ENCODE measurements at places on chromosomes 5 and 9.
A peak's percentile ranks its signal among the peaks of the same experiment; 100 is the strongest.

- peaks cover 12% of the 10 kb centered on the region for H3K36me3 ChIP-seq
- H3K27me3 ChIP-seq, result no peaks in the 10 kb centered on the region
- no peak overlapping the region for H3K4me3 ChIP-seq
- no peak overlapping the region for H3K27ac ChIP-seq
- DNase-seq, result no peak
Measured at GRCh38 chr9:7145361-7146069, 387.7 kb downstream of the KDM4C start.

GRCh38 chr5:177402271-177403043, 2.0 kb upstream of the PFN3 start:
- H3K27ac ChIP-seq, result peak overlapping the region; percentile 4
- peaks cover 16% of the 10 kb centered on the region for H3K4me1 ChIP-seq

DNA sequence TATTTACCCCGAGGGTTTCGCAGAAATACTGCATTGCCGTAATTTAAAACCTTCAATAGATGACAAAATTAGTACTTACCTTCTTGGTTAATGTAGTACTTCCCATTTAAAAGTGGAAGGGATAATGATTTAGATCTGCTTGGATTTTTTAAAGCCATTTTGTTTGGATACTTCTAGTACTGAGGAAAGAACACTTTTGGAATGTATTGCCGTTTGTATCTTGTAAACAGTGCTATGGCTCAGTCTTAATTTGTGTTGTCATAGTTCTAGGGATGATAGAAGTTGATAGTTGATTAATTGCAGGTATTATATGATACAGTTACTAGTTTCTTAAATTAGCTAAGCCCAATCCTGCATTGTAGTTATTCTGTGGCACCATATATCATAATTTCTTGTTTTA, 33.1 kb downstream of the TNPO1 start:
- H3K36me3 ChIP-seq, result peaks cover 38% of the 10 kb centered on the region
- H3K4me3 ChIP-seq, result peak overlapping the region; percentile 95
- H3K4me1 ChIP-seq, result peaks cover 31% of the 10 kb centered on the region
- H3K27me3 ChIP-seq, result peaks cover 9% of the 10 kb centered on the region

DNA sequence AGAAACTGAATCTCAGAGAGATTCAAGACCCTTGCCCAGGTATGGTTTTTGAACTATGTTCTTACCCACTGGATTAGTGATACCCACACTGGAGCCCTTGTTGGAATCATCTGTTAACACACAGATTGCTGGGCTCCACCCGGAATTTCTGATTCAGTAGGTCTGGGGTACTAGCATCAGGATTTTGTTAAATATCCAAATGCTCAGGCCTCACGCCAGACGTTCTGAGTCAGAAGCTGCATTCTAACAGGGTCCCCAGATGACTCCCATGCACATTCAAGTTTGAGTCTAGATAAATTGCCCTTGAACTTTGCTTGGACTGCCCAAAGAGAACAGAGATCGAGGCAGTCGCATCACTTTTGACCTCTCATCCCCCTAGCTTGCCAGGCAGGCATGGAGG, 182.0 kb upstream of the WWC1 start:
- H3K4me1 ChIP-seq, result no peaks in the 10 kb centered on the region
- H3K36me3 ChIP-seq, result no peaks in the 10 kb centered on the region
- H3K27me3 ChIP-seq, result no peaks in the 10 kb centered on the region
- DNase-seq, result no peak

DNA sequence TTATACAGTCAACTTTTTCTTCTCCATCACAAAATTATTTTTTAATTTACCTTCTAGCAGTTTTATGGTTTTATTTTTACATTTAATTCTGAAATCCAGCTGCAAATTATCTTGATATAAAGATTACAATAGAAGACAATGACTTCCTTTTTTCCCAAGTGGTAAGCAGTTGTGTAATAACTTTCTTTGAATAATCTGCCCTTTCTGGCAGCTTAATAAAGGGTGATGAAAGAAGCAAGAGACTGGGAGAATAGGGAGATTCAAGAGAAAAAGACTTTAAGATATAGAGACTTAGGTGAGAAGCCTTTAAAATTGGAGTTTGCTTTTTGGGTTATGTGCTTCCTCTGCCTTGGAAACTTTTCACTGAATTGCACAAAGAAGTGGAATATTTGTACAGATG, 100.4 kb upstream of the FREM1 start:
- no peak overlapping the region for H3K27ac ChIP-seq
- peaks cover 6% of the 10 kb centered on the region for H3K4me1 ChIP-seq
- H3K27me3 ChIP-seq, result peaks cover 4% of the 10 kb centered on the region
- no peak overlapping the region for H3K4me3 ChIP-seq

- H3K27ac ChIP-seq, result no peak overlapping the region
- H3K36me3 ChIP-seq, result no peaks in the 10 kb centered on the region
- H3K4me3 ChIP-seq, result no peak overlapping the region
- peaks cover 12% of the 10 kb centered on the region for H3K27me3 ChIP-seq
- DNase-seq, result no peak
Measured at GRCh38 chr9:69380811-69381210, 55.8 kb downstream of the ENTREP1 start.

GRCh38 chr9:101586651-101587050, 8.1 kb downstream of the PPP3R2 start:
- H3K4me1 ChIP-seq, result peaks cover 11% of the 10 kb centered on the region
- DNase-seq, result peak; percentile 21
- no peaks in the 10 kb centered on the region for H3K36me3 ChIP-seq
- no peak overlapping the region for H3K27ac ChIP-seq
- H3K27me3 ChIP-seq, result peaks cover 2% of the 10 kb centered on the region
- H3K4me3 ChIP-seq, result no peak overlapping the region

DNA sequence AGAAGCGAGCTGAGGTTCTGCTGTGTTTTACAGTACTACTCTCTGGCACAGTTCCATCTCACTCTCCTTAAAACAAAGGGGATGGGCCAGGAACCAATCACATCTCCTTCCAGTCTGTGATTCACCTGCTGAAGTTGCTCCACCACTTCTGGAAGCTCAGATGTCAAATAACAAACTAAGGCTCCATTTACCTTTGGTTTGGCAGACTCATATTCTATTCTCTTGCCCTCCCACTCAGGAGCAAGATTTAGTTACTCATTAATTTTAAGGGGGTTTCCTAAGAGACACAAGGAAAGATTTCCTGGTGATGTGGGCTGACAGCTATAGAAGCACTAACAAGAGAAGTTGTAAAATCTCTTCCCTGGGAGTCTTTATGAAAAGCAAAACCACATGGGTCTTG, 37.8 kb upstream of the KIF2A start:
- no peak for DNase-seq
- H3K4me3 ChIP-seq, result no peak overlapping the region
- H3K36me3 ChIP-seq, result peaks cover 4% of the 10 kb centered on the region
- peak overlapping the region; percentile 7 for H3K27ac ChIP-seq
- H3K27me3 ChIP-seq, result no peaks in the 10 kb centered on the region

DNA sequence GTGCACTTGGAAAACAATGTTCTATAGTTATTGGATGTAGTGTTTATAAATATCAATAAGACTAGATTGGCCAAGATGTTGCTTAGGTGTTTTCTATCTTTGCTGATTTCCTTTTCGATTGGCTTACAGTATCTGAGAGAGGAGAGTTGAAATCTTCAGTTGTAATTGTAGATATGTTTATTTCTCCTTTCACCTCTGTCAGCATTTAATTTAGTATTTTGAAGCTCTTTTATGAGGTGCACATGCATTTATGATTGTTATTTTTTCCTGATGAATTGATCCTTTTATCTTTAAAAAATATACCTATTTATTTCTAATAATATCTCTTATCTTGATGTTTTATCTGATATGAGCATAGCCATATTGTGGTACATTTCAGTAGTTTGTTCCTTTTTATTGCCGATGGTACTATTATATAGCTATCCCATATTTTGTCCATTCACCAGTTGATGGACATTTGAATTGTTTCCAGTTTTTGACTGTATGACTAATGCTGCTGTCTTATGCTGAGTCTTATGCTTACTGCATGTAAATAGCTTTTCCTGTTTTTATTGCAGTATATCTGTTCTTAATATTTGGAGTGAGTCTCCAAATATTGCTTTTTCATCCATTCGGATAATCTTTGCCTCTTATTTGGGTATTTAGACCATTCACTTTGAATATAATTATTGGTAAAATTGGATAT, 34.7 kb downstream of the ERCC6L2 start:
- H3K27me3 ChIP-seq, result no peaks in the 10 kb centered on the region
- no peak overlapping the region for H3K27ac ChIP-seq
- peaks cover 26% of the 10 kb centered on the region for H3K36me3 ChIP-seq
- no peak overlapping the region for H3K4me3 ChIP-seq
- DNase-seq, result no peak
- H3K4me1 ChIP-seq, result peaks cover 12% of the 10 kb centered on the region

- no peaks in the 10 kb centered on the region for H3K27me3 ChIP-seq
- H3K4me1 ChIP-seq, result no peaks in the 10 kb centered on the region
- H3K36me3 ChIP-seq, result no peaks in the 10 kb centered on the region
- no peak for DNase-seq
- H3K27ac ChIP-seq, result no peak overlapping the region
- no peak overlapping the region for H3K4me3 ChIP-seq
Measured at GRCh38 chr5:156375895-156376495, 49.0 kb downstream of the SGCD start.

DNA sequence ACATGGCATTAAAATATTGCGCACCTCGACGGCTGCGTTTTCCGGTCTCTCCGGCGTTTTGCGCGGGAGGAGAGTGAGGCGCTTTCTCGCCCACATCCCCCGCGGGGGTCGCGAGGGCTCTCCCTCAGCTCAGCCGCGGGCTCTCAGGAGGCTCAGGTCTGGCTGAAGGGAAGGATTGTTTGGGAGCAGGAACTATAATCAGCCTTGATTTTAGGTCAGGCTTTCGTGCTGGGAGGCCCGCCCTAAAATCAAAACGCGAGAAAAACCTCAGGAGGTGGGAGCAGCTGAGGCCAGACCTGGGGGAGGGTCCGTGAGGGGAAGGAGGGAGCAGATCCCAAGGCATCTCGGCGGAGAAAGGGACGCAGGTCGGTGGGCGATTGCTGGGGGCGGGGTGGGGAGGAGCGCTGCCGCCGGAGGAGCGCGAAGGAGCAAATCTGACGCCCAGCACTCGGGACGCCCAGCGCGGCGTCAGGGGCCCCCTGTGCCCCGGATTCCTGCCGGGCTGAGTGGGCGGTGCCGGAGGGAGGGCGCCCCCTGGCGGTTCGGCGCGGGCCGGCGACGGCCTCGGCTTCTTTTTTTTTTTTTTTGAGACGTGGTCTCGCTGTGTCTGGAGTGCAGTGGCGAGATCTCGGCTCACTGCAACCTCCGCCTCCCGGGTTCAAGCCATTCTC, 18.7 kb upstream of the RNF130 start:
- H3K27me3 ChIP-seq, result peaks cover 22% of the 10 kb centered on the region
- H3K27ac ChIP-seq, result no peak overlapping the region

DNA sequence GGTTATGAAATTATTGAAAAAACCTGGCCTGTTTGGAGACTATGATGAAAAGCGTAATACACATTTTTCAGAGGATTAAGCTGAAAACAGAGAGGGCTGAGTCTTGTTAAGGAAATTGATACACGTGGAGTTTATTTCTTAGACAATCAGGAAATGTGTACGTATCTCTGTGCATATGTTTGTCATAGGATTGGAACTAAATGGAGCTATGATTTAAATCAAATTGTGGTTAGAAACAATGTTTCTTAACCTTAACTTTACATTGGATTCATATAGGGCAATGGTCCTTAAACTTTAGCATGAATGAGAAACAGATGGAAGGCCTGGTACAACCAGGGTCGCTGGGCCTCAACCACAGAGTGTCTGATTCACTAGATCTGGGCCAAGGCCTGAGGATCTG, 451.6 kb downstream of the CDH18 start:
- H3K27me3 ChIP-seq, result no peaks in the 10 kb centered on the region
- H3K4me3 ChIP-seq, result no peak overlapping the region
- H3K4me1 ChIP-seq, result no peaks in the 10 kb centered on the region

DNA sequence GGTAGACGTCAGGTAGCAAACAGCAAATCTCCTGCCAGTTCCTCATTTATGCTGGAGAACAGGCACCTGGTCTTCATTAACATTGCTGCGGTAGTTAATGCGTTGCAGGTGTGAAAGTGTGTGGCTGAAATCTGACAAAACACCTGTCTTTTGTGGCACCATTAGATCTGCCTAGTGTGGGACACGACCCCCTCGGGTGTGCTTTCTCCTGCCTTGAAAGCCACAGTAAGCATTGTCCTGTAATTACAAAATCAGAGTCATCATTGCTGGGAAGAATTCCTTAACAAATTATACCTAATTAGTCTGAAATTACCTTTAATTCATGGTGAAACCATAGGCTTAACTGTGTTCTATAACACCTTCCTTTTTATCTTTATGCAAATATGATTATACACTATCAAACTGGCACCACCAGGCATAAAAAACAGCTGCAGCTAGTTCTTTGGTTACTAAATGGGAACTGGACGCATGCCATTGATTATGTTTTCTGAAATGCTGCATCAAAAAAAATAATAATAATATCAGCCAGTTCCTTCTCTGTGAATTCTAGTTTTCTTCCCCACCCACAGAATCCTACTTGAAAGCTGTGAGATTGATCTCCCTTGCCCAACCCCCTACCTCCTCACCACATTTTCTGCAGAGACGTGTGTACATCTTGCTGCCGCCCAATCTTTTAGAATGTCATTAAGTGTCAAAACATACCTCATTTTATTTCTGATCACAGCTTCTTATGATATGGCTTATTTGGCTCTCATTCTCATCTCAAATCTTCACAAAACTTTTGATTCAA, 374.0 kb downstream of the NFIB start:
- H3K4me3 ChIP-seq, result no peak overlapping the region
- H3K36me3 ChIP-seq, result no peaks in the 10 kb centered on the region
- H3K4me1 ChIP-seq, result no peaks in the 10 kb centered on the region
- no peak for DNase-seq

- no peaks in the 10 kb centered on the region for H3K27me3 ChIP-seq
- no peak overlapping the region for H3K27ac ChIP-seq
- H3K36me3 ChIP-seq, result peaks cover 4% of the 10 kb centered on the region
- H3K4me1 ChIP-seq, result peaks cover 13% of the 10 kb centered on the region
- no peak overlapping the region for H3K4me3 ChIP-seq
- DNase-seq, result no peak
Measured at GRCh38 chr5:55498457-55498856, 36.3 kb downstream of the PLPP1 start.

DNA sequence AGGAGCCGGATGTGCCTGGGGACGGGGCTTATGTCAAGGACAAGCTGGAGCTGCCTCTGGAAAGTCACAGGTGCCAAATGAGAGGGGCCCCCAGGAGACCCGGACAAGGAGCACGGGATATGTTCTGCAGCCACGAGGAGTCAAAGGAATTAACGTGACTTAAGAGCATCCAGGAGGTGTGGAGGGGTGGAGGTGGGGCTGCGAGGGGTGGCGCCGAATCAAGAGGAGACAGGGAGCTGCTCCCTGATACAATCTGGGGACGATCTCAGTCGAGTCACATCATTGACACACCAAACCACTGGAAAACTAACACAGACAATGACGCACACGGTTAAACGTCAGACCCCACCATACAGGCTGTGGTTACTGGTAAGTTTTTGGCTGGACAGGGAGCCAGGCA, 10.4 kb downstream of the CCDC127 start:
- peaks cover 9% of the 10 kb centered on the region for H3K4me1 ChIP-seq
- no peak overlapping the region for H3K27ac ChIP-seq
- DNase-seq, result no peak
- H3K4me3 ChIP-seq, result no peak overlapping the region

- peak overlapping the region; percentile 88 for H3K4me3 ChIP-seq
- DNase-seq, result no peak
- peaks cover 18% of the 10 kb centered on the region for H3K27me3 ChIP-seq
- H3K4me1 ChIP-seq, result peaks cover 32% of the 10 kb centered on the region
- H3K36me3 ChIP-seq, result peaks cover 1% of the 10 kb centered on the region
Measured at GRCh38 chr5:43190755-43191603, 1.0 kb upstream of the NIM1K start.

All from T-helper 2 cell treated with Interferon-gamma antibody and Interleukin-4, amounts not matched to agents 5 μg/mL and 100 μg/mL, for 36 hours (primary cell).